ENCODE measurements at places on chromosomes 4 and X.

GRCh38 chrX:29528281-29528680 lies 687.1 kb upstream of the MAGEB2 start:
- DNase-seq: no peak

DNA sequence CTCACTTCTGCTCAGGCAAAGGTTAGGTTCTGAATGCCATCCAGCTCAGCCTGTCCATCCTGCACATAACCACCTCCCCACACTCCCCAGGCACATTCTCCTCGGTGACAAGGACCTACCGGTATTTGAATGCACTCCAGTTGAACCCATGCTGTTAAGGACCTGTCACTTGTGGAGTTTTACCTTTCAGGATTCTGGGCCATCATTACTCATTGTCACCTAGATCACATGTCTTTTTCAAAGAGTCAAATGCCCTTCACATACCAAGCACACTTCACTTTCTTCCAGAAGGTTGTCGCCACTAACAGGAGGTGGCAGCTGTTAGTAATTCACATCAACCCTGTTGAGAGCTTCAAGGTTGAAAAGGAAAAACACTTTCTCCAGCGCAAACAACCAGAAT lies 218.3 kb downstream of the SOWAHB start:
- no peak for DNase-seq

DNA sequence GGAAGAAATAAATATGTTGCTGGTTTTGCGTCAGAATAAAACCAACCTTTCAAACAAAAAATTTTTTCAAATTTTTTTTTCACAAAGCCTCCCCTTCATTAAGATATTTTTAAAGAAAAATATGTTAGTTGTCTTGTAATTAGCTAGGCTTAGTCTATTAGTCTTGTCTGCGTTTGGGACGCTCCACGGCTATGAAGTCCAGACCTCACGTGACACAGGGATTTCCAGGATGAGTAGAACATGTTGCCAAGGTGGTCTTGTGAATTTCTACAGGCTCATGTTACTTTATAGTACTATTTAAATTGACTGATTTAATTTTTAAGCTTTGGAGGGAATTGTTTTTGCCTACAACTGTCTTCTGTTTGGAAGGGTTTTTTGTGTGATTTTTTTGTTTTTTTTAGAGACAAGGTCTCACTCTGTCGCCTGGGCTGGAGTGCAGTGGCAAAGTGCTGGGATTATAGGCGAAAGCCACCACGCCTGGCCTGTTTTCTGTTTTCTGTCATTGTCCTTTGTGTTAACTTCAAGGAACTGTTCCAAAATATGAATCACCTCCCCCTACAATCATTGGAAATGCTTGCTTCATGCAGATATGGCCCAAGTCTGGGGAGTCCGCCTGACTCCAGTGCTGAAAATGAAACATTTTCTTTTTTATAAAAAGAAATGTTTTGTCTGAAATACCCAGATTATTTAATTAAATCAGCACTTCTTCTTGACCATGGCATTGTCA lies 26.2 kb downstream of the TMEM144 start:
- DNase-seq: no peak

- no peak for DNase-seq
Measured at GRCh38 chrX:42027367-42028000, 104.1 kb upstream of the CASK start.

- no peak for DNase-seq
Measured at GRCh38 chr4:17510582-17510981, 1.3 kb downstream of the QDPR start.

DNA sequence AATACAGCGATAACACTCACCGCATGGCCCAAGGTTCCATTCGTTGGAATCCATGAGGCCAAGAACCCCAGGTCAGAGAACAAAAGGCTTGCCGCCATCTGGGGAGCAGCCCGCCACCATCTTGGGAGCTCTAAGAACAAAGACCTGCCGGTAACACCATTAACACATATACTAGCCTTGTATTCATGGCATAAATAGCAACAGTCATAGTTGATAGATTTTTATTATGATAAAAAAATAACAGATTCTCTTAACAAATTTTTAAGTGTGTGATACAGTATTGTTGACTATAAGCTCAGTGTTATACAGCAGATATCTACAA lies 309.4 kb downstream of the GLUD2 start:
- DNase-seq: no peak

- DNase-seq: no peak
Measured at GRCh38 chr4:94472056-94472826, 20.5 kb downstream of the PDLIM5 start.

- DNase-seq: no peak
Measured at GRCh38 chr4:71222661-71223060, 116.2 kb upstream of the SLC4A4 start.

- DNase-seq: no peak
Measured at GRCh38 chr4:28117084-28117682, 1256.5 kb downstream of the STIM2 start.

DNA sequence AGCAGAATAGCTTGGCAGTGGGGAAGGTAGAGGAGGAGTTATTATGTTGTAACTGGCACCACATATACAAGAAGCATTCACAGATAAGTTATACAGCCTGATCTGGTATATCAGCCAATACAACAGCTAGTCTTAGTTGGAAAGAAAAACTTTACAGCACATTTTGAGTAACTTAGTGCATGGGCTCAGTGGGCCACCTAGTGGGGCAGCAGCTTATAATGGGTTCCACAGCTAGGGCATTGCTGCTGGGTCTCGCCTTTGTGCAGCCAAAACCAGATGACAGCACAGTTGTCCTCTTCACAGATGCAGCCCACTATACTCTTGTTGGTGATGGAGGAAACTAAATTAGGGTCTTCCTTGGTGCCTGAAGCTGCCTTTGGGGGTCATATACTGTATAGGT lies 448.1 kb upstream of the RASGEF1B start:
- no peak for DNase-seq

- DNase-seq: no peak
Measured at GRCh38 chr4:141027421-141027820, 105.8 kb downstream of the RNF150 start.

- no peak for DNase-seq
Measured at GRCh38 chr4:205097-205756, 80.9 kb downstream of the ZNF718 start.

DNA sequence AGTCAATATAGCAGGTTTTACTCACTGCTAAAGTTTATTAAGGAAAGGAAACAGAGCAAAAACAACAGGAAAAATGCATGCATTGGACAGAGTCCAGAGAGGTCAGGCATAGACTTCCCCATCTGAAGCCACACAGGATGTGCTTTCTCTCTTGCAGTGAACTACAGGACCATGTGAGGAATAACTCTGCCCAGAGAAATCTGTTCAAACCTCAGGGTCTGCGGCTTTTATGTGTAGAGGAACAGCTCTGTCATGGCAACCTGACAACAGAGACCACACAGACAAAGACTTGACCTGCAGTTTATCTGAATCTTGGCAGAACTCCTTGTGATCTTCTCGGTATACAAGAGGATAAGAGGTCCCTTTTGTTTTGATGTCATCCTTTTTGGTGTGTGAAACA lies 46.3 kb upstream of the LONRF3 start:
- DNase-seq: no peak

DNA sequence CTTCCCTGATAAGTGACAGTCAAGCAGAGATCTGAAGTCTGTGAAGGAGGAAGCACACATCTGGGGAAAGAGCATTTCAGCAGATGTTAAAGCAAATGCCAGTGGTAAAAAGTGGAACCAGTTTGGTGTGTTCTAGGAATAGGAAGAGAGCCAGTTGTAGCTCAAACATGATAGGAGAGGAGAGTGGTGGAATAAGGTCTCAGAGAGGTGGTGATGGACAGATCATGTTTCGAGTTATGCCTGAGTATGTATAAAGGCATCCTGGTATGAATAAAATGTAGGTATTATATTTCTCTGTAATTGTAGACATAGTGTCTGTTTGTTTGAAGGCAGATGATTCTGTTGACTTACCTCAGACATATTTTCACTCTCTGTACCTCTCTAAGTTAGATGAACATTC lies 89.1 kb downstream of the LARP7 start:
- DNase-seq: no peak

- peak; percentile 25 for DNase-seq
Measured at GRCh38 chrX:120380699-120381098, 18.8 kb downstream of the ATP1B4 start.

- no peak for DNase-seq
Measured at GRCh38 chr4:124745985-124746801, 33.7 kb upstream of the ANKRD50 start.

- DNase-seq: no peak
Measured at GRCh38 chrX:149712831-149713230, 971 bp downstream of the MAGEA11 start.

GRCh38 chrX:45344594-45344993 lies 143.9 kb upstream of the DIPK2B start:
- no peak for DNase-seq

- DNase-seq: no peak
Measured at GRCh38 chr4:33395731-33396485, 2675.7 kb downstream of the PCDH7 start.

GRCh38 chr4:82561786-82562563 lies at the start of gene TMEM150C:
TMEM150C (minus strand) TSS chr4:82561988; CDS start chr4:82504657, 57,331 bp downstream.
- no peak for DNase-seq

DNA sequence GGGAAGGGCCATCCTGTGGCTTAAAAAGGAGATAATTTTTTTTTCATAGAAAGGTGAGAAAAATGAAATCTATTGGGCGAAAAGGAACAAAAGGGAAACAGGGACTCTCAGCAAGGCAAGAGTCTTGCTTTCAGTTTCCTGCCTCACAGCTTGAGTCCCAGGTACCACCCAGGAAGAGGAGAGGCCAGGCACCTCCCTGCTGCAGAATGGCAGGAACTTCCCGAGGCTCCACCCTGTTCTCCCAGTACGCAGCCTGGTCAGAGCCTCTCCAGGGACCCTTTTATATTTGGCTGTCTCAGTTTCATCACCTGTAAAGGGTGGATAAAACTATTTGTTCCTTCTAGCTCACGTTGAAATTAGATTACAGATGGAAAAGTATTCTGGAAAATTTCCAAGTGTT lies 33.8 kb downstream of the UCHL1 start:
- no peak for DNase-seq

GRCh38 chr4:101232074-101232776 lies 115.1 kb downstream of the PPP3CA start:
- no peak for DNase-seq

- no peak for DNase-seq
Measured at GRCh38 chr4:39614487-39615162, 24.0 kb downstream of the SMIM14 start.

- DNase-seq: no peak
Measured at GRCh38 chr4:143700046-143700415, 444 bp downstream of the FREM3 start.

- DNase-seq: no peak
Measured at GRCh38 chr4:2063557-2064275, 4.6 kb downstream of the NAT8L start.

- peak; percentile 20 for DNase-seq
Measured at GRCh38 chrX:133985164-133985966, at the start of gene GPC3. GPC3 (minus strand) TSS chrX:133985594.

DNA sequence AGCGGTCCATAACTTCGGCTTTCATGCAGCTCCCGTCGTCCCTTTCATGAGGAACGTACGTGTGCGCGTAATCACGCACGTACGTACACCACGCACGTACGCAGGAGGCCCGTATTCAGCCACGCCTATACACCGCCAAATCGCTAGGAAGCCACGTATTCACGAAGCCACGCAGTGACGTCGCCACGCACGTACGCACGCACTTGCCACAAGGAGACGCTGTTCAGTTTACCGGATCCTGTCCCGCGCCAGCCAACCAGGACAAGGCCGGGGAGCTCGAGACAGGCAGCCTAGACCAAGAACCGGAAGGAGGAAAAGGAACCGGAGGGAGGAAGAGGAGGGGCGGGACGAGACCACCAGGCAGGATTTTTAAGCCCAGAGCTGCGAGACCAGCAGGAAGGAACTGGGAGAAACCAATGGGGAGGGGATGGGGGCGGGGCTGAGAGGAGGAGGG lies at the start of gene EOLA2:
TSS of gene EOLA2 (minus strand) at position 65 of the 454 bp plus-strand sequence. CDS start 4,617 bp downstream, outside the sequence.
- DNase-seq: peak; percentile 91

DNA sequence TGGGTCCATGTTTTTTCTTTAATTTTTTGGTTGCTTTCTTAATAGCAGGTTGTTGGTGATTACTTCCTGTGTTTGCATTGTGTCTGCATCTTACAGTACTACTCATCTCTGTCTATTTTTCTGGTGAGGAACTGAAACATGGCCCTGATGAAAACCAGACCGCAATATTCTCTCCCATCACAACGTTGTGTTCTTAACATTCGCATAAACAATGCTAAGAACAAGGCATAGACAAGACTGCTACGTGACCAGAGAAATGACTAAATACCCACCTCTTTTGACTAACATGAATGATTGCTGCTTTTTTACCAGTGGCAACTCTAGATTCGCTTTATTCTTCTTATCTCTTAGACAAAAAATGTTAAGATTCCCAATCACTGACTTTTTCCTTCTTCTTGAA lies 179.1 kb downstream of the GC start:
- DNase-seq: no peak

- no peak for DNase-seq
Measured at GRCh38 chr4:142318280-142318679, 527.8 kb downstream of the INPP4B start.

DNA sequence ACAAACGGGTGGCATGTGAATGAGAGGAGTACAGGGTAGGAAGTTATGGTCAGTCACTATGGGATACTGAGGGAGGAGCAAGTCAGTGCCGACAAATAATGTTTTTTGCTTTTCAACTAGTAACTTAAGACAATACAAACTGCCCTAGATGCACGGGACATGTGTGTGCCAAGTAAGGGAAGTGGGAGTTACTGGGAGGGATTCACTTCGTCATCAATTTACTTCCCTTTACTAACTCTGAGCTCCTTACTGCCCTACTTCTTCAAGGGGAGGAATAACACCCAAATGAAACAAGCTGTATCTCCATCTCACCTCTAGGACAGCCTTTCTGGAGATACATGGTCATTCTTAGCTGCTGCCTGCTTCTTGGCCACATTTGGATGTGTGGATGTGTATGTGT lies 97.7 kb downstream of the DGKK start:
- no peak for DNase-seq

- no peak for DNase-seq
Measured at GRCh38 chr4:184814686-184815045, 11.1 kb downstream of the ACSL1 start.

- DNase-seq: no peak
Measured at GRCh38 chr4:6225469-6225868, 25.1 kb upstream of the JAKMIP1 start.

GRCh38 chr4:151691639-151692442 lies 69.0 kb downstream of the GATB start:
- DNase-seq: no peak

DNA sequence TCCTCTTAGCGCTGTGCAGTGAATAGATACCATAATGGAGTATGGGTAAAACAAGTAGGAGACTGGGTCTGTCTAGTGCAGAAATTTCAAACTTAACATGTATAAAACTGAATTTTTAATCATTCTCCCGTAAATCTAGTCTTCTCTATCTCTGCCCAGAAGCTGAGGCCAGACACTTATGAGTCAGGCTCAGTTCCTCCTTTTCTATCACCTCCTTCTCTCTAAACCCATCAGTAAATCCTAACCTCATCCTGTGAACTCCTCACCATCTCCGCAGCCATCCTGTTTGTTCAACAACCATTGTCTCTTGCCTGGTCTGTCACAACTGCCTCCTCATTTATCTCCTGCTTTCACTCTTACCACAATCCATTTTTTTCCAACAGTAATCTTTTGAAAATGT lies 19.8 kb upstream of the SGMS2 start:
- DNase-seq: no peak

GRCh38 chrX:13085526-13085925 lies 41.1 kb upstream of the FAM9C start:
- no peak for DNase-seq

GRCh38 chr4:78581618-78582017 lies 30.0 kb downstream of the ANXA3 start:
- no peak for DNase-seq

Measured in T-cell (primary cell).